T-helper 2 cell treated with Interferon-gamma antibody and Interleukin-4, amounts not matched to agents 5 μg/mL and 100 μg/mL, for 36 hours (primary cell): ENCODE measurements at places on chromosomes 4 and X.

DNA sequence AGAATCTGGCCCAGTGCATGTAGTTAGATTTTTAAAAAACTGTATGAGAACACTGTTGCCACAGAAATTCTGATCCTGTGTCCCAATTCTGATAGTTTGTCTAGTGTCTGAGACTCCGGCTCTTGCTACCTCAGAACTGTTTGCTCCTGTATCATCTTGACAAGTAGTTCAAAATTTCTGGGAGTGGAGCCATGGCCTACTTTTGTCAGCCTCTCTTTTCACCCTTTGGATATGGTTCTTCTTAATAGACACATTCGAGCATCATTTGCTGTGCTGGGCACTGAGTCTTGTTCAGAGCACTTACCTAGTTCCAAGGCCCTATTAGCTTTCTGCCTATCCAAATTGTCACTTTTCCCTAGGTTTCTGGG, 46.9 kb downstream of the ATP10D start:
- DNase-seq, result no peak

DNA sequence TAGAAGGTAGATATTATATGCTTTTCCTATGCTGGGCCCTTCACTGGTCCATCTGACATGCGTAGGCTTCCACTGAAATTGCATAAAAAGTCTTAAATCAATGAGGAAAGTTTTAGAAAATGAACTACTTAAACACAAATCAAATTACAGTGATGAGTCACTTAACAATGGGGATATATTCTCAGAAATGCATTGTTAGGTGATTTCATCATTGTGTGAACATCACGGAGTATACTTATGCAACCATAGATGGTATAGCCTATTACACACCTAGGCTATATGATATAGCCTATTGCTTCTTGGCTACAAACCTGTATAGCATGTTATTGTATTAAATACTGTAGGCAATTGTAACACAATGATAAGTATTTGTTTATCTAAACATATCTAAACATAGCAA, 10.3 kb downstream of the STAP1 start:
- no peak for DNase-seq

- DNase-seq, result no peak
Observed at GRCh38 chrX:118062048-118062789, 54.4 kb downstream of the KLHL13 start.

GRCh38 chr4:39976945-39977488, 694 bp downstream of the PDS5A start:
- peak; percentile 59 for DNase-seq

DNA sequence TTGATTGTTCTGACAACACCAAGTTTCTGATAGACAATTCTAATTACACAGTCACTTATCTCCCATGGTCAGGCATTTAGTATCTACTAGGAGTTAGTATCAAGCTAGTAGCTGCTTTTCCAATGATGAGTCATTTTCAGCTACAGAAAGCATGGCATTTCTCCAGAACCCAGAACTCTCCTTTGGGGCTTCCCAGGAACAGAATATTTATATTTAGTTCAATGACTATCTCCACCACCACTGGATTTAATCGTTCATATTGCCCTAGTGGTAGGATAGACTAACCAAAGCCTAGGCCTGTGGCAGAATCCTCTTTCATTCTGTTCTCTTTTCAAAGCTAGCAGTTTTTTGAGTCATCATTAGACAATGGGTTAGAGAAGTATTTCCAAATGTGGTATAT, 569.4 kb downstream of the GABRG1 start:
- DNase-seq, result no peak

DNA sequence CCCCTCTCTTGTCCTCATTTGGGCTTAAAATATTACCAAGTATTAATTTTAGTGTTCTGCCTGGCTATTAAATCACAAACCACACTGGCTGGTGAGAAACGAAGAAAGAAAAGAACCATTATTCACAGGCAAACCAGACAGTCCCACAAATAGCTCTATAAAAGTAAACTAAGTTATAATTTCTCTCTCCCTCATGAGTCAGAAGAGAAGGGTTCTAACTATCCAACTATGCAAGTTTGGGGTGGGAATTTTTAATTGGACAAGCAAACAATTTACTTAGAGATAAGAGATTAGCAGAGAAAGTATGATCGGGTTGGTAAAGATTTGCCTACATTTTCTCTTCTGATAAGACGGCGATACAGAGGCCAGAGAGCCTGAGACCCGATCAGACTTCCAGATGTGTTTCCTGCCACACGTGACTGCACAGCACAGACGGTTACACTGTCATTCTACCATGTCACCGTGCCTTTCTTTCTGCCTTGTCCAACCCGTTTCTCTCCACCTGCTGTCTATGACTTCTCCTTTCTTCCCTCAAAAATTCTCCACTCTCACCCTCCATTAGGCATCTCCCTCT, 52.3 kb downstream of the MEPE start:
- no peak for DNase-seq

GRCh38 chr4:10877076-10877475, 192.5 kb upstream of the CLNK start:
- DNase-seq, result no peak

DNA sequence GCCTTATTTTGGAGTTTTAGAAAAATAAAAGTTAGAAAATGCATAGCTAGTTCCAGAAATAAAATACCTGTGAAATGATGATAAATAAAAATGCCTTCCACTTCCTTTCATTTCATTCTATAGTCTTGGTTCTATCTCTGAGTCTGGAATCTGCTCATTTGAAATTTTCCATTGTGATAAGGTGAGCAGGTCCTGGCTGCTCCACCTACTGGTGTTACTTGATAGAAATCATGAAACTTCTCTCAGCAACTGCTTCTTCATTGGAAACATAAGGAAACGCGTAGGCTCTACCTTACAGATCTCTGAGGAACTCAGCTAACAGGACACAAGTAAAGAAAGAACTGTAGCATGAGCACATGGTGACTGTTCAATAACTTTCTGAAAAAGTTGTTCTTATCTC, 141.8 kb downstream of the DCHS2 start:
- DNase-seq, result no peak

GRCh38 chr4:137659431-137659830, 127.1 kb upstream of the PCDH18 start:
- DNase-seq, result no peak

- DNase-seq, result no peak
Observed at GRCh38 chr4:152385551-152385950, 150.3 kb downstream of the FBXW7 start.

DNA sequence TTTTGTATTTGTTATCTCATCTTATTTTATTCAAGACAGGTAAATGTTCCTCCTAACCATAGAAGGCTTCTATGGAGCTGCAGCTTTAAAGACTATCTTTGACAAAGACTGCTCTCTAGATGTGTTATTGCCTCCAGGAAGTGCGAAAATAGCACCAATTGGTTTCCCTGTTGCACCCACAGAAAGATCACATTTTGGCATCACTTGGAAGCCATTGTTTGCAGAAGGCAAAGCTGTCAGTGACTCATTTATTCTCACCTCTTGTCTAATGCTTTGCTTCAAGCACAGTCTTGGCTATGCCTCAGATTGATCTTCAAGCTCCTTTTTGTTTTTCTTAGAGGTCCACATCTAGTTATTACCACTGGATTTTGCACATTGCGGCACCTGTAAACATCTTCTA, 150.3 kb downstream of the PCDH7 start:
- no peak for DNase-seq

GRCh38 chrX:141375011-141375760, 132.9 kb upstream of the SPANXC start:
- no peak for DNase-seq

DNA sequence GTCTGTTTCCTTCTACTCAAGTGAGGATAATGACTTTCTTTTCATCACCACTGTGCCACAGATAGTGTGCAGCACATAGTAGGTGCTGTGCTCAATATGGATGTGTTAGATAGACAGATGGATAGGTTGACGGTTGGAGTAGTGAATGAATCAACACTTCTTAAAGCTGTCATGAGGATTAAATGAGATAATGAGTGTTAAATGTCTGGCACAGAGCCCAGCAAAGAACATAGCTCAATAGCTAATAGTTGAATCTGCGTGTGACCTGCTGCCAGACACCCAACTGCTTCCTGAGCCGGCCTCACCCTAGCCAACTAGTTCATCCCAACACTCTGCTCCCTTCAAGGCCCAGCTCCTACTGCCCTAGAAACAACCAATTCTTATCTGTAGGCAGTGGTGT, 67.7 kb upstream of the PJA1 start:
- no peak for DNase-seq

GRCh38 chr4:18689308-18690115, 668.0 kb upstream of the LCORL start:
- DNase-seq, result no peak

- DNase-seq, result no peak
Observed at GRCh38 chr4:74284053-74284452, 24.2 kb upstream of the EPGN start.

- no peak for DNase-seq
Observed at GRCh38 chr4:30757357-30757756, 37.2 kb downstream of the PCDH7 start.

DNA sequence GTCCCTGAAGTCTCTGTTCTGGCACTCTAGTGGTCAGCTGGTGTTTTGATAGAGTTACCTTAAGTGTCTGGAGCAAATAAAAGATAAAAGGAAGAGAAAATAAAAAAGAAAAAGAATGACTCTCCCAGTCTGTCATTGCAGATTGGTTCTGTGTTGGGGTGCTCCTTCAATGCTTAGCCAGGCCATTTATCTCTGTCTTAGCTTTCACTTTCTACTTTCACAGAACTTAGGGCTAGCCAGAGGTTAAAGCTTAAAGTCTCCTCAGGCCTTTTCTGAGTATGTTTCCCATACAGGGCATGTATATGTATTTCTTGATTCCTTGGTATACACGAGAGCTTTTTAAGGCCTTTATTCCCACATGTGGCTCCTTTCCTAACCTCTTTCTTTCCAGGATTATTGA, 83.1 kb upstream of the TEX13D start:
- DNase-seq, result no peak

- no peak for DNase-seq
Observed at GRCh38 chr4:119498527-119498926, 130.1 kb downstream of the PDE5A start.

DNA sequence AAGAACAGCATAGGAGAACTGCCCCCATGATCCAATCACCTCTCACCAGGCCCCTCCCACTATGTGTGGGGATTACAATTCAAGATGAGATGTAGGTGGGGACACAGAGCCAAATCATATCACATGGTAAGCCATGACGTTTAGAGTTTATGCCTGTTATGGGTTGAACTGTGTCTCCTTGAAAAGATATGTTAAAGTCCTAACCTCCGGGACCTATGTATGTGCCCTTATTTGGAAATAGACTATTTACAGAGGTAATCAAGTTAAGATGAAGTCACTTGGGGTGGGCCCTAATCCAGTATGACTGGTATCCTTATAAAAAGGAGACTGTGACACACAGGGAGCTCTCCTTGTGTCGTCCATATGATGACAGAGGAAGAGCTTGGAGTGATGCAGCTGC, 25.2 kb upstream of the SLC2A9 start:
- DNase-seq, result no peak
